ENCODE measurements at places on chromosomes 4 and X.
A peak's percentile ranks its signal among the peaks of the same experiment; 100 is the strongest.

GRCh38 chr4:121943941-121944340, 7.9 kb downstream of the TRPC3 start:
- DNase-seq: no peak

GRCh38 chrX:110180176-110180927, 137.5 kb downstream of the AMMECR1 start:
- no peak for DNase-seq

DNA sequence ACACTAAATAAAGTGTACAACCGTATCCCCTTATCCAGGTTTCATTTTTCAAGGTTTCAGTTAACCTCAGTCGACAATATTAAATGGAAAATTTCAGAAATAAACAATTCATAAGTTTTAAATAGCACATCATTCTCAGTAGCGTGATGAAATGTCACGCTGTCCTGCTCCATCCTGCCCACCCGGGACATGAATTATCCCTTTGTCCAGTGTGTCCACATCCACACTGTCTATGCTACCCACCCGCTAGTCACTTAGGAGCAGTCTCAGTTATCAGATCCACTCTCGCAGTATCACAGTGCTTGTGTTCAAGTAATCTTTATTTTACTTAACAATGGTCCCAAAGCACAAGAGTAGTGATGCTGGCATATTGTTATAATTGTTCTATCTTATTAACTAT, 54.7 kb downstream of the FRYL start:
- DNase-seq: no peak

DNA sequence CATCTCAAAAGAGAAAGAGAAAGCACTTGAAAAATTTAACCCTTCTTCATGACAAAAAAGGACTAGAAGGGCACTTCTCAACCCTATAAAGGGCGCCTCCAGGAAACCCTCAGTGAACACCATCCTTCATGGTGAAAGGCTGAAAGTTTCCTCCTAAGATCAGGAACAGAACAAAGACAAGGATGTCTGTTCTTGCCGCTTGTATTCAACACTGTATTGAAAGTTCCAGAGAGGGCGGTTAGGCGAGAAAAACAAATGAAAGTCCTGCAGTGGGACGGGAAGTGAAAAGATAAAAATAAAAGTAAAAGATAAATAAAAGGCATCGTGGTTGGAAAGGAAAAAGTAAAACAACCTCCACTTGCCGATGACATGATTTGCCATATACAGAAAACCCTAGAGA, 50.9 kb downstream of the RNF212 start:
- DNase-seq: no peak

- DNase-seq: no peak
Observed at GRCh38 chr4:4770610-4771009, 88.9 kb upstream of the MSX1 start.

- no peak for DNase-seq
Observed at GRCh38 chrX:12370497-12370986, 232.3 kb downstream of the FRMPD4 start.

DNA sequence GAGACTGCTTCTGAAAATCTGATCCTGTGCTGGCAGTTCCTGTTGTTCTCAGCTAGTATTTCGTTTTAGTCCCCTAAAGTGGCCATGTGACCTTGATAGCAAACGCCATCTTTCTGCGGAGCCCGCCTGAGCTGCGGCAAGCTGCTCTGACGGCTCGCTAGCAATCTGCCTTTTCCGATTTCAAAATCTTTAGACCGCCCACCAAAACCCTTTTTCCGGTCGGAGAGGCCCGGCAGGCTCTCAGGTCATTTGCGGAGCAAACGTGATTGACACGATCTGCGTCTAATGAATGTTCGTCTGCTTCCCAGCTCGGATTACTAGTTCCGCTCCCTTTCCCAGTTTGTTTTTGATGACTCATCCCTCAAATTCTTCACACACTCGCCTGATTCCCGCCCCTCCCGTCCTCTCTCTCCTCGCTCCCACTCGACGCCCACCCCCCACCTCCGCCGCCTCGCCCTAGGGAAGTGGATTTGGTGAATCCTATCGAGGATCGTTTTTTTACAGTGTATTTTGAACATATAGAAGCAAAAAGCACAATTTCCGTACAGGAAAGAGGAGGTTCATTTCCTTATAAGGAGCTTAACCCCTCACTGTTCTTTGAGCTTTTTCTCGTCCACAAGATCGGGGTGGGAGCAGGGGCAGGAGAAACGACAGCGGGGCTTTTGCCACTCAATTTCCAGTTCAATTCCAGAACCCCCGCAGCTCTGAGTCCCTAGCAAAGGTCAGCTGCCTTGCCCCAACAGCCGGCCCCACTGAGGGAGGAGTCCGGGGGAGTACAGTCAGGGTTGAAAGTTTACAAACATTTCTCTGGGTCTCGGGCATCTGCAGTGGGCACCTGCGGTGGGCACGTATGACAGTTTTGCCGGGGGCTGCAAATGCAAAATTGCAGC, 37.5 kb downstream of the NLGN3 start:
- peak; percentile 77 for DNase-seq

DNA sequence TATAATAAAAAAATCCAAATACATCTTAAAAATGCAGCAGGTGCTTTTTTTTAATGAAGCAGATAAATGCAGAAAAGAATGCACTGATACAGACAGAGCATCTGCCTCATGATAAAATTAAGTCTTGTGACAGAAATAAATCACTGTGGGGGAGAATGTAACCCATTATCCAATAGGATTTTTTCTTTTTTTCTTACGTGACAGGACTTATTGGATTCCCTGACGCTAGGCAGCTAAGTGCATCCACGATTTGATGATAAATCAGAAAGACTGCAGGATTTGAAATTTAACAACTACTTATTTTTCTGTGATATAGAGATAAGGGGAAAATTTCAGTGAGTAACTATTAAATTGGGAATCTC, 110.6 kb upstream of the PPARGC1A start:
- no peak for DNase-seq

GRCh38 chr4:22389240-22389870, 126.5 kb downstream of the ADGRA3 start:
- DNase-seq: no peak

GRCh38 chr4:8679032-8679431, 86.5 kb downstream of the CPZ start:
- DNase-seq: no peak

GRCh38 chrX:103197721-103198306, 17.1 kb upstream of the BEX4 start:
- no peak for DNase-seq

- DNase-seq: no peak
Observed at GRCh38 chrX:12159799-12160198, 21.5 kb downstream of the FRMPD4 start.

DNA sequence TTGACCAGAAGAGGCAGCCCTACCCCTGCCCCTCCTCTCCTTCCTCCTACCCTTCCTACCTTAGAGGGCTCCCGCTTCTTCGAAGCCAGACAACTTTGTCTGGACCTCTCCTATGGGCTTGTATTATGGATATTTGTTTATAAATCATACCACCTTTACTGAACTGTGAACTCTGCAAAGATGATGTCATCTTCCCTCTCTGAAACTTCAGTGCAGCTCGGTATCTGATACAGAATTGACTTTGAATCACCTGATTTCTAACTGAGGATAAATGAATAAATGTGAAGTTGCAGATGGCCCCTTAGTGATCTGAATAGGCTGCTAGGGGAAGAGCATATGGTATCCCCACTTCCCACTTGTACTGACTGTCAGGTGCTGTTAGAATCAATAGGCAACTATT, 1.1 kb upstream of the OTC start:
- DNase-seq: no peak

GRCh38 chrX:25012433-25012735, 3.4 kb downstream of the ARX start:
- no peak for DNase-seq

- no peak for DNase-seq
Observed at GRCh38 chr4:180827232-180828009, 1415.8 kb upstream of the TENM3 start.

- DNase-seq: no peak
Observed at GRCh38 chrX:109373468-109373867, 108.4 kb downstream of the GUCY2F start.

- no peak for DNase-seq
Observed at GRCh38 chrX:38940547-38940946, 139.3 kb downstream of the MID1IP1 start.

- peak; percentile 71 for DNase-seq
Observed at GRCh38 chr4:108072300-108072699, 82.6 kb downstream of the HADH start.

Measured in activated gamma-delta T cell treated with Interleukin-2 at 50 U/mL for 16 hours (primary cell).